Upper lobe of left lung (tissue), 6 donors: ENCODE measurements at places on chromosomes 12 and 14. TPM values are rescaled to one million over a fixed set of nuclear protein-coding genes. Genes with fewer than 3 reads are reported as not detected.

GRCh38 chr14:69606258-69607184 is 4.9 kb upstream of the SUSD6 start:
- no peaks in the 10 kb centered on the region for H3K36me3 ChIP-seq
- DNase-seq: peak; percentile 71
- H3K27ac ChIP-seq: no peak overlapping the region
- peaks cover 9% of the 10 kb centered on the region for H3K4me1 ChIP-seq
- H3K4me3 ChIP-seq: no peak overlapping the region
- H3K27me3 ChIP-seq: no peaks in the 10 kb centered on the region

DNA sequence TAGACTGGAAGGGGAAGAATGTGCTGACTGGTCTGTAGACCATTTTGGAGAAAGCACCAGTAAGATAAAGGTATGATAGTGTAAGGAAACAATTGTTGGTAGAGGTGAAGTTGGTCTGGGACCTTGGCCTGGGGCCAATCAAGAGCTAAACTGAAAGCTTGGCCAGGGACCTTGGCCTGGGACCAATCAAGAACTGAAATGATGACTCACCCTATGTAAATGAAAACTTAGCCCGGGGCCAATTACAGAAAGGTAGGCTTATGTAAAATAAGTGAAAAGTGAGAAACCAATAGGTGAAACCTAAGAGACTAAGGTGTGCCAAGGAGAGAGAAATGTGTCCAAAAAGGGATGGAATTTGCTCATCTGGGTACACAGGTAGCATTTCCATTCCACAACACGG is 776.0 kb downstream of the C12orf50 start:
- H3K4me1 ChIP-seq: no peaks in the 10 kb centered on the region
- H3K27ac ChIP-seq: no peak overlapping the region
- no peak overlapping the region for H3K4me3 ChIP-seq
- DNase-seq: no peak
- H3K36me3 ChIP-seq: no peaks in the 10 kb centered on the region

GRCh38 chr12:25009496-25010092 is 60.7 kb upstream of the BCAT1 start:
- no peak overlapping the region for H3K4me3 ChIP-seq
- no peak overlapping the region for H3K27ac ChIP-seq
- H3K4me1 ChIP-seq: no peaks in the 10 kb centered on the region
- H3K36me3 ChIP-seq: no peaks in the 10 kb centered on the region
- no peaks in the 10 kb centered on the region for H3K27me3 ChIP-seq

GRCh38 chr14:103192246-103192840 is 69.1 kb downstream of the TNFAIP2 start:
- H3K4me3 ChIP-seq: no peak overlapping the region
- peak overlapping the region; percentile 2 for H3K27ac ChIP-seq
- DNase-seq: no peak
- no peaks in the 10 kb centered on the region for H3K36me3 ChIP-seq

DNA sequence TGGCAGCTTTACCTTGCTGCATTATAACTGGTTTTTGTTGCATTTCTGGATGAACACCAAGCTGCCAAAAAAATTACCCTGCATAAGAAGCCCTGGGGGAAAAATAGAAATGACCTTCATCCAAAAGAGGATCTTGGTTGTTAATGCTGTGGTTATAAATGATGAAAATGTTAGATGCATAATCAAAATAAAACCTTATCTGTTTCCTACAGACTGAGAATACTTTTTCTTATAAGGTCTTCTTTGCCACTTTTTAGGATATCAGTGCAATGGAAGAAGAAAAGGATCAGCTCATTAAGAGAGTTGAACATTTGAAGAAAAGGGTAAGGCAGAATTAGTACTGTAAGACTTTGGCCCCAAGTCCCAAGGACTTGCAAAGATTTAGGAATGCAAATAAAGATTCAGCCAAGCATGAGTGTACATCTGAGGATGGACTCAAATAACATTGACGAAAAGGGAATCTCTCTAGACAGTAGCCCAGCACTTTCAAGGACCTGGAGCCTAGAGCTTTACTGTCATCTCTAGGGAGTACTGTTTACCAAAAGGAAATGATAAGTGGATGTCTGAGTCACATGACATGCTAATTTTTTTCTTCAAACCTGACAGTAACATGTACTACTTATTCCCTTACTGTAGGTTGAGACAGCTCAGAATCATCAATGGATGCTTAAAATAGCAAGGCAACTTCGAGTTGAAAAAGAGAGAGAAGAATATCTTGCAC is 10.7 kb downstream of the IFT81 start:
- no peak overlapping the region for H3K27ac ChIP-seq
- no peak overlapping the region for H3K4me3 ChIP-seq
- no peaks in the 10 kb centered on the region for H3K4me1 ChIP-seq
- H3K27me3 ChIP-seq: no peaks in the 10 kb centered on the region
- H3K36me3 ChIP-seq: peaks cover 61% of the 10 kb centered on the region

DNA sequence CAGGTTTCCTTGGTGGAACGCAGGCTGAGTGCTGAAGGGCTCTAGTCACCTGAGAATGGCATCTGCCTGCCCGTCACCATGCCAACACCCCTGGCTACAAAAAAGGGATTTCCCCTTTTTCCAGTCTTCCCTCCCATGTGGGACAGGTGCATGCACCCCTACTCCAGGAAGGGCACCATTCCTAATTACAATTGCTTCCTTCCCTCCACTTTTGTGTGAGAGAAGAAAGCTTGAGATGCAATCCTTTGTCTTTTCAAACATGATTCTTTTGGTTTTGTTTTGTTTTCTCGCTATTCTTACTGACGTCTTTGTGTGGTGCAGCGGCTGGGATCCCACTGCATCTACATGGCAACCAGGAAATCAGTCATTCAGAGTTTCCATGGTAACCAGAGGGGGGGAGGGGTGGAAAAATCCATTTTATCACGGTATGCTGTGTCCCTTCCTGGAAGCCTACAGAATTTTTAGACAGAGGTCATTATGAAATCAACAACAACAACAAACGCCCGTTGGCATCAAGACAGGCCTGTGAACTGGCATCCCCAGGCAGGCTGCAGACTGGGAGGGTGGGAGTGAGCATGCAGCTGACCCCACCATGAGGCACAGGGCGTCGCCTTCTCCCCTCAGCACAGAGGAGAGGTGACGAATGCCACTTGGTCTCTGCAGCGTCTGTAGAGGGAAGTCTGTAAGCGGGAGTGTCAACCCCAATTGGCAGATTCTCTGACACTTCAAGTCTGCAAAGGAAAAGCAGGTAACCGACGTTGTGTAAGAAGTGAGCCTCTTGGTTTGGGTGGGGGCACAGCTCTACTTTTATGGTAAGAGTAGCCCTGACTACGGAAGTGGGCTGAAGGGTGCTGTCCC is 13.6 kb upstream of the GNG2 start:
- peaks cover 7% of the 10 kb centered on the region for H3K4me1 ChIP-seq
- H3K36me3 ChIP-seq: no peaks in the 10 kb centered on the region
- H3K27ac ChIP-seq: peak overlapping the region; percentile 84
- no peaks in the 10 kb centered on the region for H3K27me3 ChIP-seq
- peak overlapping the region; percentile 23 for H3K4me3 ChIP-seq

- peak; percentile 10 for DNase-seq
- no peaks in the 10 kb centered on the region for H3K27me3 ChIP-seq
- no peaks in the 10 kb centered on the region for H3K4me1 ChIP-seq
- H3K4me3 ChIP-seq: no peak overlapping the region
These were observed 576.7 kb downstream of the ALG10 start for GRCh38 chr12:34598851-34599529.

GRCh38 chr12:89306827-89307473 is 45.4 kb downstream of the DUSP6 start:
- H3K27me3 ChIP-seq: no peaks in the 10 kb centered on the region
- DNase-seq: no peak
- H3K4me1 ChIP-seq: peaks cover 2% of the 10 kb centered on the region
- H3K36me3 ChIP-seq: no peaks in the 10 kb centered on the region

DNA sequence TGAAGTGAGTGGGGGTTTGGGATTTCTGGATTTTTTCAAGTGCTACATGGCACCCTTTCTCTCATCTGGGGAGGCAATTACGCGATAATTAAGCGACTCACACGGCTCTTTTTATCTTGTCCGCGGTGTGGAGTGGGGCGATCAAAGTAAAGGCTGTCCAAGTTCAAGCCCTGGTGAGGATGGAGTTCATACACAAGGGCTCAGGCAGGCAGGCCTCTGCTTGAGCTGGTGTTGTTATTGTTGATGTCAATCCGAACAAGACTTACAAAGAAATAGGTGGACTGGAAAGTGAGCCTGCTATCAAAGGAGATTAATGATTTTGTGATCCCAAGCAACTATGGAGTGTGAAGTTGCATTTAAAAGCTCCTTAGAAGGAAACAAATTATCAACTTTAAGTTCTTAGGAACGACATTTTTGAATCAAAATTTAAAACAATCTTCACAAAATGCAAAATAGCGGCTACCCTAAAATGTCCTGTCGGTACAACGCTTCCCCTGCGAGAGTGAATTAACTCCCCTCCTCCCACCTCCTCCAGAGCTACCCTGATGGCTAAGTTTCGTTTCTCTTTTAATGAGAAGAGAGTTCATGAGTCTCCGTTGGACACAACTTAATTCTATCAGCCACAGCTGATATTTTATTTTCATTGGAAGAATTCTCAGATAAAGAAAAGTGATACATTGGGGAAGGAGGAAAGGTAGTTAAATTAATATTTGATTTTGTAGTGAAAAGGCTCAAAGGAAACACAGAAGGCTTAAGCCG is 5.9 kb downstream of the FOXA1 start:
- H3K4me3 ChIP-seq: peak overlapping the region; percentile 62
- H3K4me1 ChIP-seq: peaks cover 29% of the 10 kb centered on the region
- peaks cover 36% of the 10 kb centered on the region for H3K27me3 ChIP-seq
- no peak for DNase-seq
- no peaks in the 10 kb centered on the region for H3K36me3 ChIP-seq

- no peaks in the 10 kb centered on the region for H3K4me1 ChIP-seq
- no peaks in the 10 kb centered on the region for H3K27me3 ChIP-seq
- H3K4me3 ChIP-seq: no peak overlapping the region
- no peak overlapping the region for H3K27ac ChIP-seq
- no peak for DNase-seq
These were observed 56.8 kb upstream of the CNOT2 start for GRCh38 chr12:70186436-70186835.

DNA sequence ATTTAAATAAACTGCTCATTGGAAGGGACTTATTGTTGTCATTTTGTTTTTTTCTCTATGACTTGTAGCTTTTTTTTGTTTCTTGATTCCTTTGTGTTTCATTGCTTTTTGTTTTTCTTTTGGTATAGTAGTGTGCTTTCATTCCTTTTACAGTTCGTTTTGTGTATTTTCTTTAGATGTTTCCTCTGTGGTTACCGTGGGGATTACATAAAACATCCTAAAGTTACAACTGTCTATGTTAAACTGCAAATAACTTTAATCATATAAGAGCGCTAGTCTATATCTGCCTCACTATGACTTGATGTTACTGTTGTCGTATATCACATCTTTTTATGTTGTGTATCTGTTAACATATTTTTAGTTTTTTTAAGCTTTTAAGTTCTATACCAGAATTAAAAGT is 86.9 kb downstream of the ATF7IP start:
- no peak for DNase-seq
- H3K27me3 ChIP-seq: no peaks in the 10 kb centered on the region
- H3K27ac ChIP-seq: no peak overlapping the region

GRCh38 chr14:57480051-57480450 is 13.6 kb downstream of the CCDC198 start:
- H3K27me3 ChIP-seq: no peaks in the 10 kb centered on the region
- H3K27ac ChIP-seq: no peak overlapping the region
- H3K36me3 ChIP-seq: no peaks in the 10 kb centered on the region

- no peaks in the 10 kb centered on the region for H3K4me1 ChIP-seq
- no peaks in the 10 kb centered on the region for H3K27me3 ChIP-seq
- H3K36me3 ChIP-seq: peaks cover 7% of the 10 kb centered on the region
- no peak for DNase-seq
These were observed 22.2 kb downstream of the JAG2 start for GRCh38 chr14:105146181-105146975.

GRCh38 chr12:4482936-4483335 is 37.3 kb upstream of the FGF6 start:
- H3K4me1 ChIP-seq: no peaks in the 10 kb centered on the region
- H3K36me3 ChIP-seq: no peaks in the 10 kb centered on the region
- DNase-seq: no peak
- H3K27me3 ChIP-seq: no peaks in the 10 kb centered on the region
- H3K27ac ChIP-seq: no peak overlapping the region

DNA sequence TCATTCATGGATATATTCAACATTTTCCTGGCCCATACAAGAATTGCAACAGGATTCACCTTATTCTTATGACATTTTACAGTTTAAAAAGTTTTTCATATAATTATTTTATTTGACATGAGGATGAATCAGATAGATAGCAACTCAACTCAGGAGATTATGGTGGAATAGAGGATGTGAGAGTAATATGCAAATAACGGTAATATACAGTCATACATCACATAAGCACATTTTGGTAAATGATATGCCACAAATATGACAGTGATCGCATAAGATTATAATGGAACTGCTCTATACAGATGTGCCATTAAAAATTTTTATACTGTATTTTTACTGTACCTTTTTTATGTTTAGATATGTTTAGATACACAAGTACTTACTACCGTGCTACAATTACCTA is 24.1 kb upstream of the CRADD start:
- no peaks in the 10 kb centered on the region for H3K4me1 ChIP-seq
- DNase-seq: no peak
- H3K36me3 ChIP-seq: no peaks in the 10 kb centered on the region
- no peak overlapping the region for H3K27ac ChIP-seq

DNA sequence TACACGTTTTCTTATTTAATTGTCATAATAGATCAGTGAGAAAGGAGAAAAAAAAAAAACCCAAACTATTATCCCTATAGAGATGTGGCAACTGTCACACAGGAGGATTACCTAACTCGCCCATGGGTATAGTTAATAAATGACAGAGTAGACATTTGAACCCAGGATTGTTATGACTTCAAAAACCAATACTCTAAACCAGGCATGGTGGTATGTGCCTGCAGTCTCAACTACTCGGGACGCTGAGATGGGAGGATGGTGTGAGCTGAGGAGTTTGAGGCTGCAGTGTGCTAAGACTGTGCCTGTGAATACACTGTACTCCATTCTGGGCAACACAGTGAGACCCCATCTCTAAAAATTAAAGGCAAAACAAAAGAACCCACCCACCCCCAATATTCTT is 114.5 kb downstream of the DENND5B start:
- H3K36me3 ChIP-seq: no peaks in the 10 kb centered on the region
- no peak for DNase-seq
- H3K27ac ChIP-seq: no peak overlapping the region
- H3K4me3 ChIP-seq: no peak overlapping the region
- H3K4me1 ChIP-seq: no peaks in the 10 kb centered on the region

DNA sequence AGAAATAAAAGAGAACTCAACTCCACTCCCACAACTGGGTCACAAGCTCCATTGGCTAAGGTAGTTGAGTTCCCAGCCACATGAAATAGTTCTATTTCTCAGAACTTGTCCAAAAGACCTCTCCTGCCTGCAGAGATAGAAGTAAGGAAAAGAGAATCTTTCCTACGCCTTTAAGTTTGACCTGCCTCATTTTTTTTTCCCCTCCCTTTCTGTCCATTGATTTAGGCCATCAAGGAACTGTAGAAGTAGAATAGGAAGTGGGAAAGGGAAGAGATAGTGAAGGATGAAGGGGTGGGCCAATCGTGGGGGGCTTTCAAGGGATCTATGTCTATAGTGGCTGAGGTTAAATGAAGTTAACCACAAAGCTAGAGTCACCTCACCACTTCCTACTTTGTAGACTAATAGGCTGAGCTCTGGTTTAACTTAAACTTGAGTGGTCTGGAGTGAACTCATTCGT is 13.9 kb upstream of the NUDT4 start:
- H3K27me3 ChIP-seq: no peaks in the 10 kb centered on the region
- no peaks in the 10 kb centered on the region for H3K4me1 ChIP-seq
- H3K36me3 ChIP-seq: no peaks in the 10 kb centered on the region
- no peak for DNase-seq
- no peak overlapping the region for H3K27ac ChIP-seq

Gene SLC11A2
- total RNA-seq: 89.5 TPM

Gene MYO1H
- total RNA-seq: not detected

Gene ADIPOR2
- 67.7 TPM for total RNA-seq

Gene FOXN4
- total RNA-seq: 1.1 TPM
